ENCODE measurements at places on chromosomes 12 and 14. TPM values are rescaled to one million over a fixed set of nuclear protein-coding genes. Genes with fewer than 3 reads are reported as not detected.

The PRKD1 gene
- total RNA-seq = 0.54 TPM

- no peak for DNase-seq
- H3K36me3 ChIP-seq = no peaks in the 10 kb centered on the region
- H3K27ac ChIP-seq = no peak overlapping the region
- no peaks in the 10 kb centered on the region for H3K4me1 ChIP-seq
- H3K27me3 ChIP-seq = peaks cover 2% of the 10 kb centered on the region
Measured at GRCh38 chr12:29698756-29699155, 85.0 kb downstream of the TMTC1 start.

DNA sequence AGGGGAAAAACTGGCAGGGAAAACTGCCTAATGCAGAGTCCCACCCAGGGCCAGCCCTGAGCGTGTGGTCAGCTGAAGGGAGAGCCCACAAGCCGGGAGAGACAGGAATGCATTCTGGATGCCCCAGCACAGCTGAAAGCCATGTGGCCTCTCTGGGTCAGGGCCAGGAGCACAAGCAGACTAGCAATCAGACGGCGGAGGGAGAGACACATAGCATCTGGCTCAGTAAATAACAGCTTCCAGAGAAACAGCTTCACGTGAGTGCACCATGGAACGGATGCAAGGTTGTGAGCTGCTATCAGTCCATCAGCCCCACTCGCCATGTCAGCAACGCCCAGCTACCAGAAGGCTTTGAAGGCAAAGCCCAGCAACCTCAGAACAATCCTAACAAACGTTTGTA lies 28.2 kb upstream of the TMEM106C start:
- no peak for DNase-seq
- no peak overlapping the region for H3K4me3 ChIP-seq
- no peak overlapping the region for H3K27ac ChIP-seq
- H3K36me3 ChIP-seq = no peaks in the 10 kb centered on the region

- H3K27me3 ChIP-seq = peaks cover 2% of the 10 kb centered on the region
- H3K27ac ChIP-seq = no peak overlapping the region
- no peak for DNase-seq
- no peak overlapping the region for H3K4me3 ChIP-seq
- H3K36me3 ChIP-seq = no peaks in the 10 kb centered on the region
- H3K4me1 ChIP-seq = no peaks in the 10 kb centered on the region
Measured at GRCh38 chr12:11716794-11717518, 67.5 kb downstream of the ETV6 start.

The LALBA gene
- not detected for total RNA-seq

DNA sequence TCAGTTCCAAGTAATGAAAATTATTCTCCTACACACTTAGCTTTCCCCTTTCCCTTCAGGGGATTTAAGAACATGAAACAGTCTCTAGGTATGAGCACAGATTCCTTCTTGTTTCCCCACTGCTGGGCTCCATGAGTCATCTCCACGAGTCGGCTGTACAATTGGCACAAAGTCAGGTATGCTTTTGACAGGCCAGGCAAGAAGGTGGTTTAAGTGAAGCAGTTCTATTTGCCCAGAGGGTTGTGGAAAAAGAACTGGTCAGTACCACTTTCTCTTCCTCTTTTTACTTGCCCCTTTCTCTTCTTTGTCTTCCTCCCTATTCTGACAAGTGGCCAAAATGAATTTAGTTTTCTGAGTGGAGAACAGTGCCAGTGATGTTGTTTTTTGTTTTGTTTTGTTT lies 16.3 kb downstream of the DYNC1H1 start:
- H3K4me1 ChIP-seq = peaks cover 7% of the 10 kb centered on the region
- H3K36me3 ChIP-seq = no peaks in the 10 kb centered on the region
- H3K4me3 ChIP-seq = no peak overlapping the region
- peaks cover 2% of the 10 kb centered on the region for H3K27me3 ChIP-seq

The FAR2 gene
- 6.9 TPM for total RNA-seq

DNA sequence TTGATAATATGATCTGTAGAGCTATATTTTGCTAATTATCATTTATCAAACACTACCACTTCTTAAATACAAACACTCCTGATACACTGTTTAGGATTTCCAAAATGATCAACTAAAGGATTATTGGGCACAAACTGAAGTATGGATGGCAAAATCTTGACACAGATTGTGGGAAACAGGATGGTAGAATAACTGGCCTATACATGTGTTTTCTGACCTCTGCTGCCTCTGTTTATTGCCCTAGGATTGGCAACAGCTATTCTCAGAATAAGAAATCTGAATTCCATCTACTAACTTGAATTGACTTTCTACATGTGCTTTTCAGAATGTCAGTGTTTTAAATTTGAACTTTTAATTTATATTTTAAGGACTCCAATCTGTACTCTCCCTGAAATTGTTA lies 209.1 kb downstream of the MED13L start:
- no peaks in the 10 kb centered on the region for H3K36me3 ChIP-seq
- no peak overlapping the region for H3K4me3 ChIP-seq

DNA sequence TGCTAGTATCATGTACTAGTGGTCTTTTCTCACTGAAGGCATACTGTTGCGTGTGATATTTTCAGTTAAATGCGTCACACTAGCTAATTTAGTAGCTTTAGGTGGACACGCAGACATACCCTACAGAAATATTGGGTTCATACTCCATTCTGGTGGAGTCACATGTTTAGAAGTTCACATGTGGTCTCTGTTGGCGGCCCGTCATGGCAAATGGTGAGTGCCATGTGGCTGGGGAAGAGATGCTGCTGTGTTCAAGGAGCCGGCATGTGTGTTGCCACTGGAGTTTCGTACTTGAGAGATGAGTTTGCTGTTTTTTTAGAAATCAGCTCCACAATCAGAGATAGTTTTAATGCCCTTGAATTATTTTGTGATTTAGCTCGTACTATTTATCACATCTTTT lies 454.6 kb downstream of the PCNX1 start:
- no peaks in the 10 kb centered on the region for H3K36me3 ChIP-seq
- no peak overlapping the region for H3K27ac ChIP-seq
- H3K27me3 ChIP-seq = peaks cover 1% of the 10 kb centered on the region

DNA sequence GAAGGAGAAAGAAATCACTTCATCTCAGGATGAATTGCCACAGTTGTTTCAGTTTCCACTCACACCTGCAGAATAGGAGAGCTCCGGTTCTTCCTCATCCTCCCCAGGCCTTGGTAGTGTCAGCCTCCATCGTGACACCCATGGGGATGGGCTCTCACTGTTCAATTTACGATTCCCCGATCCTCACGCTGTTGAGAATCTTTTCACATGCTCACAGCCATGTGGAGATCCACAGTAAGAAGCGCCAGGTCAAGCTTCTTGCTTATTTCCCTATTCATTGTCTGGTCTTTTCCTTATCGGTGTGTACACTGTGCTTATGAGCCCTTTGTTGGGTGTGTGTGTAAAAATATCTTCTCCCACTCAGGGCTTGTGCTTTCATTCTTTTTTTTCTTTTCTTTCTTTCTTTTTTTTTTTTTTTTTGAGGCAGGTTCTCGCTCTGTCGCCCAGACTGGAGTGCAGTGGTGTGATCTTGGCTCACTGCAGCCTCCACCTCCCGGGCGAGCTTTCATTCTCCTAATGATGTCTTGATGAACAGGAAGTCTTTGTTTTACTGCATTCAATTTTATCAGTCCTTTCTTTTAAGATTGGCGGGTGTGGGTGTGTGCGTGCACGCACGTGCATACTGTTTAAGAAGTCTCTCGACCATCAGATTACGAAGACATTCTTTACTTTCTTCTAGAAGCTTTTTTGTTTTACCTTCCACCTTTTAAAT lies 21.5 kb downstream of the RIN3 start:
- no peaks in the 10 kb centered on the region for H3K36me3 ChIP-seq
- no peak overlapping the region for H3K27ac ChIP-seq
- peaks cover 3% of the 10 kb centered on the region for H3K27me3 ChIP-seq
- no peak overlapping the region for H3K4me3 ChIP-seq
- DNase-seq = no peak

The GDF3 gene
- total RNA-seq = 0.34 TPM

DNA sequence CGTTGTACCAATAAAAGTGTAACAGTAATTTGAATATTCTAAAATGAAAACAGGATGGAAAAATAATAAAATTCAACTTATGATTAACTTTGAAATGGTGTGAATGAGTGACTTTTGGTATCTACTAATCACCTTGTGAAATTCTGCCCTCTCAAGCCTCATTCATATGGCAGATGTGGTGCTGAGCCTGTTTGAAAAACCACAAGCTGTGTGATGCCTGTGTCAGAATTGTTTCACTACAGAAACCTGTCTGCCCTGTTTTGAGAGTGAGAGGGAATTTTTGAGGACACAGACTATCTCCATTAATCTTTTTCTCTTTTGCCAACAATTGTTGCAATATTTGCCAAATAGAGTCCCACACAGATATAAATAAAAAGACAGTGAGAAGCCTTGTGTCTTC lies 3.9 kb upstream of the RNU6-7 start:
- no peak overlapping the region for H3K4me3 ChIP-seq
- H3K36me3 ChIP-seq = no peaks in the 10 kb centered on the region
- no peak for DNase-seq
- peaks cover 3% of the 10 kb centered on the region for H3K4me1 ChIP-seq

The PLCZ1 gene
- total RNA-seq = not detected

DNA sequence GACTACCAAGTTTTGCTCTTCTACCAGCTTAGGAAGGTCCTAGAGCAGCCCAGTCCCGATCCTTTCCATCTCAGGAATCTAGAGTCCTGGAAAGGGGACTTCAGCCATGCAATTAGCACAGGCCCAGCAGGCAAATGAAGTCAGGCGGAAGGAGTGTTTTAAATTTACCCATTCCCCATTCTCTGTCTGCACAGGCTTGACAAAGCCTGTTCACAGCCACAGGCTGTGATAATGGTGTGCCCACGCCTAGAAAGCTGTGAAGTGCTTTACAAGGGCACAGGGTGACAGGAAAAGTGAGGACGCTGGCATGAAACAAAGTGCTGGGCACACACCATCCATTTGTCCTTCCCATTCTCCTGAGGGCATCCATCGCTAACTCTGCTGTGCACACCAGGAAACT lies 79.0 kb downstream of the PITPNM2 start:
- peaks cover 49% of the 10 kb centered on the region for H3K4me1 ChIP-seq
- no peak overlapping the region for H3K4me3 ChIP-seq
- H3K27ac ChIP-seq = no peak overlapping the region
- H3K27me3 ChIP-seq = peaks cover 8% of the 10 kb centered on the region

The GPHN gene
- total RNA-seq = 29.8 TPM

DNA sequence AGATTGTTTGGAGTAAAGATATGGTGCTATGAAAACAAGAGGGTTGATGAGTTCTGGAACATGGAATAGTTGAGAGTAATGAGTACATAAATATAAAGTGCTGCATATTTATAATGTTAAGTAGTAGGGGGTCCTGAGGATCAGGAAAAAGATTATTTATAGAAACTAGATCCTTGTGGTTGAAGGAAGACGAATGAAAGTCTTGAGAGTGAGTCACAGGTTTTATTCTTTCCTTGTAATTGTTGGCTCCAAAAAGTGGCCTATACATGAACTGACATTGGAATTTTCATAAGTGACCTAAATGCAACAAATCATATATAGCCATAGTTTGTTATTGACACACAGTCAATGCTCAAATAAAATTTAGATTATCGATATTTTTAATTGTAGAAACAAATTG lies 440.4 kb upstream of the PRICKLE1 start:
- no peak overlapping the region for H3K27ac ChIP-seq
- DNase-seq = no peak
- no peak overlapping the region for H3K4me3 ChIP-seq
- H3K27me3 ChIP-seq = no peaks in the 10 kb centered on the region

DNA sequence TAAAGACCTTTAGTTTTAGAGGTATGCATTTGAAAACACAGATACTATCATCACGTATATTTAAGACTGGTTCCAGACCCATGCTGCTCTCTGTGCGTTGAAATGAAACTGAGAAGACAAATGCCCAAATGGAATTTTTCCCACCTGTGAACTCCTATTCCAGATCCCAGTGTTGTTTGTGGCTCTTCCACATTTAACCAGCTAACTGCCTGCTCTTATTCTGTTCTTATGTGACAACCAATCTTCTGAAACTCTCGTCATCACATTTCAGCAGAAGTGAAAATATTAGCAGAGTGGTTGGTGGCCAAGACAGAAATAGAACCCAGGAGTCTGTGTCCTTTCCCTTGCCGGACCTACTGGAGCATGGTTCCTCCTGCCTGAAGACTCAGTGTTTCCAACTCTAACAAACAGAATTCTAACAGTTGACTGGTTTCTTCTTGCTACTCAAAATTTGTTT lies 460.2 kb downstream of the RAD51B start:
- H3K4me3 ChIP-seq = no peak overlapping the region
- no peak overlapping the region for H3K27ac ChIP-seq
- no peaks in the 10 kb centered on the region for H3K36me3 ChIP-seq
- H3K4me1 ChIP-seq = no peaks in the 10 kb centered on the region

The HPD gene
- total RNA-seq = not detected

The PPM1A gene
- 62.2 TPM for total RNA-seq

The FOXN4 gene
- 0.61 TPM for total RNA-seq

DNA sequence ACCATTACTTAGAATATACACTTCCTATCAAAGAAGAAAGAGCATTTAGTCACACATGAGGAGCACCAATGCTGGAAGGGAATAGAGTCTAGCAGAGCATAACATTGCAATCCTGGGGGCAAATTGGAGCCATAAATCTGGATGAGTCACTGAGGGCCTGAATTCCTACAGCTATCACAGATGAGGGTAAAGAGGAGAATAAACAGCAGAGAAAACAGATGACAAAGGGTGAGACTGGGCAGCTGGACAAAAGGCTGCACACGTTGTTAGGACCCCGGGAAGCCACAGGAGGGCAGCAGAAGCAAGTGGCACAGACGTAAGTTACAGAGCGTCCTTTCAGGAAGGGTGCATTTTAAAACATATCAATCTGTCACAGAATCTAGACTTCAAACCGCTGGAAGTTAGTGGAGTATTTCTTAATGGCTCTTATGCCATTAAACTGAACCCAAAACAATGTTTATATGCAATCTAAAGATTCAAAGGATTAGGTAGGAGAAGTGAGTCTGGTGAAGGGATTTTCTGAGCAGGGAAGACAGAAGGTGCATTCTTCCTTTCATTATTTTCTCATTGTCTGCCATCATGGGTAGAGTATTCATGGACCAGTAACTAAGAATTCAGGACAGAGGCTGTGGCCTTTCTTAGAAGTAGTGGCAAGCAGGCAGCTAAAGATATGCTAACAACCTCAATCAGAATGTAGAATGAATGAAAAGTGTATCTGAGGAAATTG lies 159.8 kb upstream of the DAAM1 start:
- H3K4me3 ChIP-seq = no peak overlapping the region
- DNase-seq = peak; percentile 74
- H3K4me1 ChIP-seq = peaks cover 7% of the 10 kb centered on the region
- peak overlapping the region; percentile 86 for H3K27ac ChIP-seq
- H3K27me3 ChIP-seq = peaks cover 2% of the 10 kb centered on the region

- DNase-seq = no peak
- no peaks in the 10 kb centered on the region for H3K36me3 ChIP-seq
- no peak overlapping the region for H3K4me3 ChIP-seq
- H3K27ac ChIP-seq = no peak overlapping the region
- H3K4me1 ChIP-seq = no peaks in the 10 kb centered on the region
- H3K27me3 ChIP-seq = no peaks in the 10 kb centered on the region
Measured at GRCh38 chr12:112443916-112444315, 25.2 kb downstream of the PTPN11 start.

- peaks cover 2% of the 10 kb centered on the region for H3K27me3 ChIP-seq
- no peak for DNase-seq
- H3K4me3 ChIP-seq = no peak overlapping the region
Measured at GRCh38 chr12:103317220-103317619, 178.5 kb downstream of the C12orf42 start.

GRCh38 chr14:101064121-101064661 lies 160.7 kb upstream of the RTL1 start:
- no peak overlapping the region for H3K4me3 ChIP-seq
- H3K36me3 ChIP-seq = peaks cover 13% of the 10 kb centered on the region
- peaks cover 16% of the 10 kb centered on the region for H3K4me1 ChIP-seq
- H3K27ac ChIP-seq = no peak overlapping the region
- peak; percentile 4 for DNase-seq

The FBLN5 gene
- not detected for total RNA-seq
